ENCODE measurements at places on chromosomes 7 and 10.

GRCh38 chr7:46424934-46425333 is 503.9 kb upstream of the IGFBP3 start:
- DNase-seq = no peak

DNA sequence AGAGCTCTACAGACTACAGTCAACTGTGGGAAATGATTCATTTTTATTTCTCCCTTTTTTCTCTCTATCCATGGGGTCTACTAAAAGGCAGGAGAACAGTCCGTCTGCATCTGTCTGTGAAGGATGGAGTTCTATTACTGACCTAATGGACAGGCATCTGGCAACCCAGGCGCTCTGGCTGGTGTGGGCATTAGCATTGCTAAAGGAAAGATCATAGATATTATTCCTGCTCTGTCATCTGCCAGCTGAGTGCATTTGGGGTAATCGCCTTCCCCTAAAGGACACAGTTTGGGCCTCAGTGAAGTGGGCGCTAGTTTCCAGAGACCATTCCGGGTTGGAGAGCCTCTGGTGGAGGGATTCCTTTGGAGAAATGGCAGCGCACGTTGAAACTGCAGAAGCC is 201.3 kb upstream of the TCERG1L start:
- DNase-seq = no peak

DNA sequence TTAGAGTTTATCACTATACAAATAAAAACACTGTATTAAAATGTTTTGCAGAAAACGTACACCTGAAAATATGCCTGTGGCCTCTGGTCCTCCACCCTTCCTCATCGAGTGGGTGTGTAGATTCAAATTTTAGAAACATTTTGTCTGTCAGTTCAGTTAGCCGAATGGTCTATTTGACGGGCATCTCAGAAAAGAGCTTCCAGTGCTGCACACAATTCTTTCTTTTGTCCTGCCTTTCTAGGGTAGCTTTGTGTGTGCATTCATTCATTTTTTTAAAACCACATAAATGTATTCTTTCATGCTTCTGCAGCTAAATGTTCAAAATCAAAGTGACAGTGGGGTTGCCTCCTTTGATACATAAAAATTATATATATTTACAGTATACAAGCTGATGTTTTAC is 46.8 kb downstream of the GNAI1 start:
- DNase-seq = no peak

GRCh38 chr10:72009051-72009424 is 44.8 kb downstream of the CHST3 start:
- DNase-seq = no peak

- DNase-seq = no peak
Observed at GRCh38 chr10:46514899-46515298, 41.6 kb downstream of the GPRIN2 start.

- DNase-seq = no peak
Observed at GRCh38 chr10:121819049-121819448, 108.8 kb downstream of the ATE1 start.

- DNase-seq = no peak
Observed at GRCh38 chr7:87226495-87226894, 7.0 kb upstream of the TMEM243 start.

DNA sequence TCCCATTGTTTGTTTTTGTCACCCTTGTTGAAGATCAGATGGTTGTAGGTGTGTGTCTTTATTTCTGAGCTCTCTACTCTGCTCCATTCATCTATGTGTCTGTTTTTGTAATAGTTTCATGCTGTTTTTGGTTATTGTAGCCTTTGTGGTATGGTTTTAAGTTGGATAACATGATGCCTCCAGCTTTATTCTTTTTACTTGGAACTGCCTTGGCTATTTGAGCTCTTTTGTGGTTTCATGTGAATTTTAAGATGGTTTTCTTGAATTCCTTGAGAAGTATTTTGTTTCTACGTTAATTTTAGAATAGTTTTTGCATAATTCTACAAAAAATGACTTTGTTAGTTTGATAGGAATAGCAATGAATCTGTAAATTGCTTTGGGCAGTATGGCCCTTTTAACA is 170.0 kb upstream of the IGFBP3 start:
- DNase-seq = no peak

- no peak for DNase-seq
Observed at GRCh38 chr10:74669210-74669609, 157.2 kb upstream of the KAT6B start.

- DNase-seq = no peak
Observed at GRCh38 chr7:880450-880849, 4.1 kb downstream of the GET4 start.

GRCh38 chr10:48536156-48536500 is 68.7 kb downstream of the ARHGAP22 start:
- DNase-seq = no peak

- peak; percentile 38 for DNase-seq
Observed at GRCh38 chr10:13724484-13724883, 137.7 kb downstream of the PRPF18 start.

DNA sequence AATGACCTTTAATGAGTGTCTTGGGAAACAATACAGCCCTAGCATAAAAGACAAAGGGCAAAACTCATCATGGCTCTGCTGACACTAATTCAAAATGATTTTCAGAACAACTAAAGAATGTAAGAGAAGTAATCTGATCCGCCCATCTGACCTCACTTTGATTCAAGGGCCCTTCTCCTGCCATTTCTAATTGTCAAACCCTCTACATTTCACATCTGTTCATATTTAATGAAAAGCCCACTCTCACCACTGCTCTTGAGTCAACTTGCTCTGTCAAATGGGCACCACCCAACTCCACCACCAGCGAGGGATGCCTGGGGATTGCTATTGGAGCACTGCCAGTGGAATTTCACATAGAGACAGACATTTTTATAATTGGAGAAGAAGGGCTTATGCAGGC is 639.2 kb downstream of the KCNMA1 start:
- DNase-seq = no peak

DNA sequence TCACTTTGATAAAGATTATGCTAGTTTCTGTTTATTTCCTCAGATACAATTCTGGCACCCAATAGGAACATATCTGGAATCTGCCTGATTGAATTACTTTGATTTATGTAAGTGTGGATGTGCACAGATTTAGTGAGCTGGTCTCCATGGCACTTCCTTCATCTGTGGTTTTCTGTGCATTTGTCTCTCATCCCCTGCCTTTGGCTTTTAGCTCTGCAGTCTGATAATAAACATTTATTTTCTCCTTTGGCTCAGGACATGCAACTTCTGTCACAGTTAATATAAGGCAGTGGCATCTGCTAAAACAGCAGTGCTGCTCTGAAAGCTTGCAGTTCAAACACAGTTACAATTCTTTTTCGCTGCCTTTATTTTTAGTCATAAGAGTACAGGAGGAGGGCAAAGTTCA is 273.7 kb upstream of the CHRM2 start:
- DNase-seq = no peak

DNA sequence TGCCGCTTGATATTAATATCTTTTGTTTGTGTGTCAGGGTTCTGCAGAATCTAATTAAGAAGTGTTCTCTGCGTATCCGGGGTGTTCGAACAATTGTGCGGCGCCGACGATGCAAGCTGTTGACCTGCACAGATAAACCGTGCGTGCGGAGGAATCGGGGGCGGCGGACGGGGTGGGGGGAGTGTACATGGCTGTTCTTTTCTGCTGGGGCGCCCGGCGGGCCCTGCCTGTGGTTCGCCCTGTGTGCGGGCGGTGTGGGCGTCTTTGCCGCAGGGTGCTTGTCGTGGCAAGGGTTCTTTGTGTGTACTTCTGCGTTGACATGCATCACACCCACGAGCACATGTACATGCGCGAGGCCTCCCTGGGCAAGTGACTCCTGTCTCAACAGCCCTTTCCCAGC is 47.9 kb downstream of the MICALL2 start:
- no peak for DNase-seq

- no peak for DNase-seq
Observed at GRCh38 chr10:80613466-80614170, 75.9 kb downstream of the SH2D4B start.

- DNase-seq = no peak
Observed at GRCh38 chr10:91557651-91558111, 75.2 kb downstream of the PPP1R3C start.

- DNase-seq = no peak
Observed at GRCh38 chr10:126955396-126955795, 50.2 kb downstream of the DOCK1 start.

GRCh38 chr10:128519581-128519980 is 393.4 kb upstream of the MKI67 start:
- DNase-seq = no peak

- DNase-seq = no peak
Observed at GRCh38 chr7:152354061-152354460, 81.7 kb downstream of the KMT2C start.

Measured in dorsolateral prefrontal cortex (tissue), 122 donors.